ENCODE measurements at places on chromosomes 1 and 21.

DNA sequence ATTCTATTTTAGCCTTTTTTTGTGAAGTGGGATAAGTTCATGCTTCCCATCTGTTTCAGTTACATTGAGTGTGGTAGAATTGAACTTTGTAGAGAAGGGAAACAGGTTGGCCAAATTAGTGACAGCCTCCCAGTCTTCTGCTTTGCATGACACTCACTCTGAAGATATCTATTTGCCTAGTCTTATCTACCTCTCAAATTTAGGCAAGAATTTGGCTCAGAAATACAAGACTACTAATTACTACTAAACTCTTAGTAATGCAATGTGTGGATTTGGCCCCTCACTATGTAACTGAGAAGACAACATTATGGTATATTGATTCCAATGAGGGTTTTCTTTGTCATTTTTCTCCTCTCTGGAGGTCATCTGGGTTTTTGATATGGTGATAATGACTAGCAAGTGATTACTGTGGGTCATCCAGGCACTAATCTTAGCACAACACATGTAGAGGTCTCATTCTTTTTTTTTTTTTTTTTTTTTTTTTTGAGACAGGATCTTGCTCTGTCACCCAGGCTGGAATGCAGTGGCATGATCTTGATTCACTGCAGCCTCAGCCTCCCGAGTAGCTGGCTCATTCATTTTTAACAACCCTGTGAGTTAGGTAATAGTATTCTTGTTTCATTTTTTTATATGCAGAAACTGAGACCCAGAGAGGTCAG, 6.3 kb downstream of the FAM20B start:
- DNase-seq = no peak

GRCh38 chr21:42106425-42106824, 35.3 kb downstream of the UMODL1 start:
- DNase-seq = no peak

- no peak for DNase-seq
Observed at GRCh38 chr1:175758601-175759000, 15.2 kb upstream of the TNR start.

GRCh38 chr1:61337037-61337436, 254.7 kb downstream of the NFIA start:
- DNase-seq = no peak

DNA sequence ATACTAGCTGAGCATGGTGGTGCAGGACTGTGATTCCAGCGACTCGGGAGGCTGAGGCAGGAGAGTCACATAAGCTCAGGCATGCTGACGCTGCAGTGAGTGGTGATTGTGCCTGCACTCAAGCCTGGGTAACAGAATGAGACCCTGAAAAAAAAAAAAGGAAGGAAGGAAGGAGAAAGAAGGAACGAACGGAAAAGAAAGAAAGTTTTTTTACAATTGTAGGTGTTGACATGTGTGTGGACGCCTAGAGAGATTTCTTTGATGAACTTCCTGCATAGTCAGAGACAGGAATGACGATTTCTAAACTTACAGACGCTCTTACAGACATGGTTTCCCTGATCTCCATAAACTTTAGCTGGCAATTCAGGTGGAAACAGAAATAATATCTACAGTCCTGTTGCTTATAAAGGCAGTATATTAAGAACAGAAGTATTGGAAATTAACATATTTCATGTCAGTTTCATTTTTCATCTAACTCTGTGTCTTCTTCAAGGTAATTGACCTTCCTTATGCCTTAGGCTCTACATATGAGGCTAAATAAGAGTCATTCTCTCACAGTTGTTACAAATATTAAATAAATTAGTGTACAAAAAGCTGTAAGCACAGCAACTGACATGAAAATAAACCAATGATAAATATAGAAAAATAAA, 4.1 kb downstream of the SAMSN1 start:
- DNase-seq = no peak

- DNase-seq = no peak
Observed at GRCh38 chr1:218701131-218701530, 356.0 kb downstream of the TGFB2 start.

- DNase-seq = no peak
Observed at GRCh38 chr1:205585835-205586785, 45.7 kb downstream of the ELK4 start.

DNA sequence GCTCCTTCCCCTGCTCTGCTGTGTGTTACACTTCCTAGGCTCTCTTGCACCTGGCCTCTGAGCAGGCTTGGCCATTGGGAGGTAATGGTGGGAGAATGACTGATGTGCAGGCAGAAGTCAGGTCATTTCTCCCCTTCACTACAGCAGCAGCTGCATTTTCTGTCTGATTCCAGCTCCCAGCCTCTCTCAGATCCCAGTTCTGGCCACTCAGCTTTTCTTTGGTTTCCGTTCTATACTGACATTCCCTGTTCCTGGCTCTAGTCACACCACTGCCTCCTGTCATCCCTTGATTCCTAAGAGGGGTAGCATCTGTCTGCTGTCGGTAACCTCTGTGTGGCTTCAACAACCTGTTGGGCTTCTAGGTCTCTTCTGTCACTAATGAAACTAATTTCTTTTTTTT, 127.7 kb upstream of the HOOK1 start:
- no peak for DNase-seq

DNA sequence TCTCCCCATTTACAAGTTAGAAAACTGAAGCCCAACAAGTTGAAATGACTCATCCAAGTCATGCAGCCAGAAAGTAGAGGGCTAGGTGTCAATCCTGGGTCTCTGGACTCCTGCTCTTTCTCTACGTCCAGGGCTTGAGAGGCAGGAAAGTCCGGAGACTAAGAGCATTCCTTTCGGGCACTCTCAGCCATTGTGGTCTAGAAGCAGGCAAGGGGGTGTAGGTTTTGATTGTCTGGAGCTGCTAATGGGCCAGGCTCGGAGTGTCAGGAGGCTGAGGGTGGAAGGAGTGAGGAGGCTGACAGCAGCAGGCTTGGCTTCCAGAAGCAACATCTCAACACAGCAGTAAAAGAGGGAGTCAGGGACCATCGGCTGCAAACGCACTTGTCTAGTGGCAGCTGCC, 107.6 kb upstream of the KLHDC7A start:
- no peak for DNase-seq

DNA sequence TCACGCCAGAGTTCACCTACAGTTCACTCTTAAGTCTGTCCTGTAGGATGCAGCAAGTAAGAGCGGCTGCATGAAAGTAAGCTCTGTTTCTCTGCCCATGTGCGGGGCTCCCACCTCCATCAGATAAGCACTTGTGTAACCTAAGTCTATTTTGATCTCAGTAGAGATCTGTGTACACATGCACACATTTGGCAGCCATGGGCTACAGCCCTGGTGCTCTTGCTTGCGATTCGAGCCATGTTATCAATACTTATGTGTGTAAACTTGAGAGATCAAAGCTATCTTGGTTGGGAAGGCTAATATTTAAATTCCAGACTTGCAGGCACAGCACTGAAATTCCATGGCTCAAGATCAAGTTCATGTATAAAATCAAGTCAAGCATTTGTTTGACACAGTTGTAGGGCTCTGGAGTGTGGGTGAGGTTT, 244.7 kb upstream of the FGGY start:
- DNase-seq = no peak

DNA sequence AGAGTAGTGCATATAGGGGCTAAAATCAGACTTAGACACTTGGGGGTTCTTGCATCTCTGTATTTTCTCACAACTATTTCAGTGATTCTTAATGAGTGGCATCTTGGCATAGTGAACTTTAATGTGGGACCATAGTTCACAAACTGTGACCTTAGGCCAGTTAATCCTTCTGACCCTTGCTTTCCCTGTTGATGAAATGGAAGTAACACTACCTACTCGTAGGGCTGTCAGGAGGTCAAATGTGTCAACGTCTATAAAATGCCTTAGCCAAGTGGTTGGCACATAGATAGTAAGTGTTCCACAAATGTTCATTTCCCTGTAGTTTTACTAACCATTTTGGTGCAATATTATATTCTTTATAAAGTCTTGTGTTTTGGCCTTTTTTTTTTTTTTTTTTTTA, 49.4 kb downstream of the DYRK1A start:
- DNase-seq = no peak

- no peak for DNase-seq
Observed at GRCh38 chr1:40692429-40692895, 958 bp downstream of the NFYC start.

DNA sequence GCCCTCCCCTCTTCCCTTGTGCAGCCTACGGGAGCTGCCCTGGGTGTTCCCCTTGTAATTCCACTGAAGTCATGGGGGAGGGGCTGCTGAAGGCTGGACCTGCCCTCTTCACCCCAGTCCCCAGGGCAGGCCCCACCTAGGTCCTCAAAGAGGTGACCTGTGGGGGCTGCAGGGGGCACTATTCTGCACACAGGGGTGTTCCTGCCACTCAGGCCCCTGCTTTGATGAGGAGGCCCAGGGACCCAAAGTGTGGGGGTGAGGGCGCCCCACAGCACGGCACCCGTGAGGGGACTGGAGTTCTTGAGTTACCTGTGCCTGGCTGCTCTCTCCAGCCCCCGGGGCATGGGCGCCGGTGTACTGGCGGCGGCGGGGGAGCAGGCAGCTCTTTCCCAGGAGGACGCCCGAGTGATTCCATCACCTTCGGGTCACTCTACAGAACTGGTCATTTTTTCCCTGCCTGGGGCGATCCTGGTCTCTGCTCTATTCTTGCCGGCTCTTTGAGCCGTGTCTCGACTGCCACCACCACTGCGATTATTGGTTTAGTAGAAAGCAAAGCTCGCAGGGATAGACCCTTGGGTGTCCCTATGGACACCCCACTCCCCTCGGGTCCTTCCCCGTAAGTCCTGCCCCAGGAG, 6.9 kb upstream of the PRDM16 start:
- DNase-seq = no peak

GRCh38 chr1:169143984-169144383, 37.5 kb downstream of the ATP1B1 start:
- no peak for DNase-seq

- DNase-seq = no peak
Observed at GRCh38 chr1:21633992-21634805, 35.0 kb downstream of the RAP1GAP start.

- DNase-seq = no peak
Observed at GRCh38 chr1:160910170-160910750, 25.3 kb upstream of the ITLN1 start.

GRCh38 chr1:87508247-87508787, 179.6 kb downstream of the LMO4 start:
- no peak for DNase-seq

DNA sequence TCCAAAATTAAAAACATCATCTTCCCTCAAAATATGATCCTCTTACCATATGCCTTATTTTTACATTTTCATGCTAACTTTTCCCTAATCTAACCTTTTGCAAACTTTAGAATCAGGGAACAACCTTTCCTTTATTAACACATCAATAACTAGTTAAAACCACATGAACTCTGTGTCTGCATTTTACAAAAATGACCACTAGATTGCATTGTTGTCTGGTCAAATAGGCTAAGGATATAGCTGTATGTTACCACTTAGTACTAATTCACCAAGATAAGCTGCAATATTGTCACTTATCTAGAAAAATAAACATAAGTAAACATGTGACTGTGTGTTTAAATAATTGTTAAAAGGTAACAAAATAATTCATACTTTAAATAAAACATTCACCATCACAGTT, 82.3 kb downstream of the DENND1B start:
- DNase-seq = no peak

DNA sequence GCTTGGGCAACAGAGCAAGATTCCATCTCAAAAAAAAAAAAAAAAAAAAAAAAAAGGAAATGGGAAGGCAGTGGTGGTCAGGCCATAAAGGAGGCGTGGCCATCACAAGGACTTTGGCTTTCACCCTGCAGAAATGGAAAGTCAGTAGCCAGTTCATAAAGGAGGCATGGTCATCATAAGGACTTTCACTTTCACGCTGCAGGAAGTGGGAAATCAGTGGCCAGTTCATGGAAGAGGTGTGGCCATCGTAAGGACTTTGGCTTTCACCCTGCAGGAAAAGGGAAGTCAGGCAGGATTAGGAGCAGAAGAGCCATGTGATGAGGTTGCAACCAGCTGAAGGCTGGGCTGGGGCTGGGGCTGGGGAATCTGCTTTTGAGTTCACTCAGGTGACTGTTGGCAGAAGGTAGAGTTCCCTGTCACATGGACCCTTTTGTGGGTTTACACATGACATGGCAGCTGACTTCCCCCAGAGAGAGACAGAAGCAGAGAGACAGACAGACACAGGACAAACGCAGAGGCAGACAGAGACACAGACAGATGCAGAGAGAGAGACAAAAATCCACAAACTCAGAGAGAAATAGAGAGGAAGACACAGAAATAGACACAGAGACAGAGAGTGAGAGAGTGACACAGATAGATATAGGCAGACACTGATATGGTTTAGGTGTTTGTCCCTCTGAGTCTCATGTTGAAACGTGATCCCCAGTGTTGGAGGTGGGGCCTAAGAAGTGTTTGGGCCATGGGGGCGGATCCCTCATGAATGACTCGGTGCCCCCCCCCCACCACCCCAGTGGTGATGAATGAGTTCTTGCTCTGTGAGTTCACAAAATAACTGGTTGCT, 263.9 kb upstream of the KAZN start:
- DNase-seq = no peak

DNA sequence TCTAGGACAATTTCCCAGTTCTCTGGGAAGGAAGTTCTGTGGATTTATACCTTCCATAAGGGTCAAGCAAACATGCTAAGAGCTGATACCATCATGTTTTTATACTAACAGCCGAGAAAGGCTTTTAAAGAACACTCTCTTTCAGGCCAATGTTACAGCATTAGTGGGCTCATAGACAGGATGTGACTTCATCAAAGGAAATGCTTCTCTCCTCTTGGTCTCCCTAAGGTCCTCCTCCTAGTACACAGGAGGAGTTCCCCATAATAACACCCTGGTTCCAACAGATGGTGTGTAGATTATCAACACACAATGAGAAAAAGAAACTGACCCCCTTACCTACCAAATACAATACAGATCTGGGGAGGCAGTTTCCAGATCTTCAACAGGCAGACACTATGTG, 26.7 kb upstream of the GLIS1 start:
- DNase-seq = no peak

DNA sequence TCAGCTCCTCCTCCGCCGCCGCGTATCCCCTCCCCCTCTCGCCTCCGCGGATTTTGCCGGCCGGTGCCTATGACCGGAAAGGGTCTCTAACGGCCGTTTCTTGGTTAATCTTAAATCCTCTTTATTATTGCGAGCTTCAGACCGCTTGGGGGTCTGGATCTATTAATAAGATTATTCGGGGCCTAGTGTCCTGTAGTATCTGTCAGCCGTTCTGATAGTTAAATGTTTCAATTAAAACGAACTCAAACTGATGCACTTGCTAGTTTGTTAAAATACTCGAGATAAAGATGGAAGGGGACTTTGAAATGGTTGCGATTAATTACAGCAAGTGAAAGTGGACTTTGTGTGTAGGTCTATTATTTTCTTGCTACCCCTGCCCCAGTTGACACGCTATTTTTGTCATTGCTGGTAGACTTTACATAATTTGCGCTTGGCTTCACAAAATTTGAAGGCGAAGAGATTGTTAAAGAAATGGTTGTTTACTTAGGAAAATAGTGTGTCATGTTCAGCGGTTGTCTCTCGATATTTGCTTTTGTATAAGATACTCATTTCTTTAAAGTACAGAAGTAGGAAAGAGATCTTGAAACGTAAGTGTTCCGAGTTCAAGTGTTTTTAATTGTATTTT, 779 bp downstream of the SON start:
- DNase-seq = peak; percentile 82

Measured in ureter (tissue), 1 donor.